Activated naive CD4-positive, alpha-beta T cell treated with anti-CD3 and anti-CD28 coated beads, Interleukin-2, amount 50 U/mL, for 72 hours (primary cell): ENCODE measurements at places on chromosomes 13 and 19. TPM values are rescaled to one million over a fixed set of nuclear protein-coding genes. Genes with fewer than 3 reads are reported as not detected.

Gene CCDC8
- not detected for total RNA-seq

Gene SCGB2B2
- 0.36 TPM for total RNA-seq

Gene EMC10
- total RNA-seq = 45.5 TPM

Gene ZNF579
- total RNA-seq = 10.1 TPM

Gene SIGLEC9
- total RNA-seq = 0.87 TPM

Gene KCNJ14
- total RNA-seq = 2.3 TPM

Gene CEACAM7
- not detected for total RNA-seq

Gene ZNF99
- total RNA-seq = not detected

Gene TNPO2
- 100 TPM for total RNA-seq

Gene PRR20E
- total RNA-seq = not detected

Gene APOC4
- not detected for total RNA-seq
